ENCODE measurements at places on chromosomes 1 and 21.

GRCh38 chr1:248817065-248817464 is 8.7 kb downstream of the SH3BP5L start:
- no peak for DNase-seq

DNA sequence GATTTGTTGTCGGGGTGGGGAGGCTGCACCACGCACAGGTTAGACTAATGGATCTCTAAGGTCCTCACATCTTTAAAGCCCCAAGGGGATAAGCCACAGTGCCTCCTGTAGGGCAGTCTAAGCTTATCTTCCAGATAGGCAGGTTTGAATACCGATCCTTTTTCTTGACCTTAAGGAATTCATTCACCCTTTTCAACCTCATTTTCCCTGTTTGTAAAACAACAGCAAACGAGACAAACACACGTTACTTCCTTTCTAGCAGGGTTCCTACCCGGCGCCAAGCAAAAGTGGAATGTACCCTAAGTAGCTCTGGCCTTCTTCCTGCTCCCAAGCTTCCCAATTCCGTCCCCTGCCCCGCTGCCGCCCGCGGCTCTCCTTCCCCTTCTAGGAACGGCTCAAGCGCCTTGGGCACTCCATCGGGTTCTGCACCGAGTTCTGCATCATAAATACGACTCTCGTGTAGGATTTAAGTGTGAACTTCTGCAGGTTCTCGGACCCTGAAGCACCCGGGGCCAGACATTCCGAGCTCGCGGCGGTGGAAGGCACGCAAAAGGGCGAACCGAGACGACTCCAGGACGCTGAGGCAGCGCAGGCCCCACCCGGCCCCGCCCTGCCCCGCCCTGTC is 548 bp upstream of the CDC20 start:
- peak; percentile 58 for DNase-seq

DNA sequence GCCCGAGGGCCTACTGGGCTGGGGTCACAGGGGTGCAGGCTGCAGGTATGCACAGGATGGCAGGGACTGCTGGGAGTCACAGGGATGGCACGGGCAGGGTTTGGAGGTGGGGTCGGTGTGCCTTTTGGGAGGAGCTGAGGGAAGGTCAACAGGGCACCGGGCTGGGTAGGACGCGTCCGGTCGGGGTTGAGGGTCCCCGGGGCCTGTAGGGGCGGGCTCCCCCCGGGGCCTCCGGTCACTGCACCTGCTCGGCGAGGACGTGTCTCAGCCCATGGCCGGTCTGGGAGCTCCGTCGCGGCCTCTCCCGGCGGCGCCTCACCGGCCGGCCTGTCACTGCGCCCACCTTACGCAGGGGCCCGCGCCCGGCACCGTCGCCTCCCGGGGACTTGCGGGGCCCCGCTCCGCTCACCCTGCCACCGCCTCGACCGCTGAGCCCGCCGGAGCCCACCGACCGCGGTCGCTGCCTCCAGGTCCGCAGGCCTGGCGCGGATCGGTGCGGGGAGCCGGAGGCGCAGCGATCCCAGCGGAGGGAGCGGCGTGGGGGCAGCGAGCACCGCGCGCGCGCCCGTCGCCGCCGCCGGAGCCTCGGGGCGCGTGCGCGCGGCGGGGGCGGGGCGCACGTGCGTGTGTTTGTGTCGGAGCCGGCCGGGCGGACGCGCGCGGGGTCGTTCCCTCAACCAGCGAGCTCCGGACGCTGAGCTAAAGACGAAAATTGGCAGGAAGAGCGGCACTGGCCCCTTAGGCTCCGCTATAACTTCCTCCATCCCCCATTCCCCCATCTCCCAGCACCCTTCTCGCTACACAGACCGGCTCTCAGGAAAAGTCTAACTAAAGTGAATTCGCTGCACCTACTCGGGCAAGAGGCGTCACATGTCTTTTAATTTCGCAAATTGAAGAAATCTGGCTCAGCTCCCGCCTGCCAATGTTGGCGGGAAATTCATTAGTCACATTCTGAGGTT is at the start of gene AMIGO1:
AMIGO1 (minus strand) TSS at position 552 of the 959 bp plus-strand sequence. CDS start 815 bp downstream, outside the sequence.
- peak; percentile 35 for DNase-seq

DNA sequence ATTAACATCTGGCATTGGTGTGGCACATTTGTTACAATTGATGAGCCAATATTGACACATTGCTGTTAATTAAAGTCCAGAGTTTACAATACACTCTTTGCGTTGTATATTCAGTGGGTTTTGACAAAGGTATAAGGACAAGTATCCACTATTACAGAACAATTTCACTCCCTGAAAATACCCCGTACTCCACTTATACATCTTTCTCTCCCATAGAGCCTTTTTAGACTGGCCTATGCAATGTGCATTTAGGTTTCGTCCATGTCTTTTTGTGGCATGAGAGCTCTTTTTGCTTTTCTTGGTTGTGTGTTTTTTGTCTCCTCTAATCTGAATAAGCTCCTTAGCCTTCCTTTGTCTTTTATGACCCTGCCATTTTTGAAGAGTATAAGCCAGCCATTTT is 40.6 kb upstream of the TSNAX start:
- DNase-seq = no peak

DNA sequence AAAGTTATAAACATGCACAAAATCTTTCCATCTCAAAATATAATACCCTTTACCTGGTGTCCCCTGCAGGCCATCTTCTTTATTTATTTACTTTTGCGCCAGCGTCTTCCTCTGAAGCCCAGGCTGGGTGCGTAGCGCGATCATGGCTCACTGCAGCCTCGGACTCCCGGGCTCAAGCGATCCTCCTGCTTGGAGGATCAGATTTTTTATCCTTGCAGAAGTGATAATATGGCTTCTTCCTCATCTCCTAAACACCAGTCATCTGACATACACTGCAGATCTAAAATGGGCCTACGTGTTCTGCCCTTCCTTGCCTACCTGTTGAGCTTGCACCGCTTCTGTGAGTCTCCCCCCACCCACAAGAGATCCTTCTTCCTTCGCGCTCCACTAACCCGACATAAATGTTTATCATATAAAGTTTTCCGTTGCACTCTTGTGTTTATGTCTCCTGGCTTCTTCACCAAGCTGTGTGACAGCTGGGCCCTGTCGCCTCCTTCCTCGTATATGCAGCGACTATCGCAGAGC is 506 bp upstream of the SRP9 start:
- no peak for DNase-seq

GRCh38 chr1:8816264-8816663 is 1.2 kb downstream of the RERE start:
- DNase-seq = no peak

DNA sequence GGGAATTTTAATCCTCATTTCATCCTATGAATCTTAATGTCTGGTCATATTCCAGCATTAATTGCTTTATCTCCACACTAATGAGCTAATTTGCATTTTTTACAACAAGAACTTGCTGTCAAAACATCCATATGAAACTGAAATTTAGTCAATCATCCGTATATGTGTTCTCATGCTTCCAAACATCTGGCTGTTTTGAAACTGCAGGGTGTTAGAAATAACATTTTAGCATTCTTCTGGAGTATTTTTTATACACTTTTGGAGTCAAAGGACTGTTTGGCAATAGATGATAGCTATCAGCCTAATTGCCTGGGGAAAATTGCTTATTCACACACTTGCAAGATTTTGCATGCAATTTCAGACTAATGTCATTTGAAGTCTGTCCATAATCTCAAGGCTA is 1639.3 kb downstream of the KCNT2 start:
- DNase-seq = no peak

DNA sequence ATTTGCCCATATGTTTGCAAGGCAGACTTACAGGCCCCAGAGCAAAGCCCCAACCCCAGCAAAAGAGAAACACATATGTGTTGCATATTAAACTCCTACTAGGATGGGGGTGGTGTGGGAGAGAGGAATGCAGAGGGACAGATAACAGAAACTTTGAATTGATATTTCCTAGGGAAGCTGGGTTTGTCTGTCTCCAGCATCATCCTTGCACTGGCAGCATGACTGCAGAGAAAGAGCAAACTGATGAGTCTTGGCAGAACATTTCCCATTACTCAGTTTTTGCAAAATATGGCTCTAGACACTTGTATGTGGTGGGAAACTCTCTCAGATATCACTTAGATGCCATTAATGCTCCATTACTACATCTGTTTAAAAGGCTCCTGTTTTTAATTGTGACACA is 43.8 kb upstream of the MARK1 start:
- DNase-seq = no peak

- no peak for DNase-seq
Measured at GRCh38 chr1:58687516-58687915, 12.3 kb downstream of the MYSM1 start.

DNA sequence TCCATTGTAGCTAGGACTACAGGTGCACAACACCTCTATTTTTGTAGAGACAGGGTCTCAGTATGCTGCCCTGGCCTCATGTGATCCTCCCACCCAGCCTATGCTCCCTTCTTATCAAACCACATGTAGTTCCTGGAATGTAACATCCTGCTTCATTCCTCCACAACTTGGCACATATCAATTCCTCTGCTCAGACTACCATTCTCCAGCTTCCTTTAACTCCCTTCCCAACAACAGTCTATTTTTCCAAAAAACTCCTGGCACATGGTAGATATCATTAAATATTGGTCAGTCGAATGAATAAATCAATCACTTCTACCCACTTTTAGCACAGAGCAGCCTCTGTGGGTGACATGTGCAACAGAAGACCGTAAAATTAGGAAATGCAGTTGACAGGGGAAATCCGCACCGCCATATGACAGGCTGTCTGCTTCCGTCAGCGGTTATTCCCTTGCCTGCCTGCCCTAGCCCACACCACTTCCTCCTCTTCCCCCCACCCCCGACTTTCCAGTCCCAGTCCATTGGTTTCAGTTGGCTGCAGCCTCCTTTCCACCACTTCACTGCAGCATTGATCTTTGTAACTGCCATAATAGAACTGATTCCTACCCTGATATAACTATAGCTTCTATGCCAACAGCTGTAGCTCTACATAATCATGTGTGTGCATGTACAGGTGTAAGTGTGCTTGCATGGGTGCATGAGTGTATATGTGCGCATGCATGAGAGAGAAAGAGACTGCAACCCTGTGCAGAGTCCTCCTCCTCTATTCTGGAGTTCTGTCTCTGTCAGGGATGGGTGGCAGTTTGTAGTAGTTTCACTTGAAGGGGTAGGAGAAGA is 6.8 kb upstream of the AKR1A1 start:
- no peak for DNase-seq

- DNase-seq = no peak
Measured at GRCh38 chr1:93811326-93812065, 67.5 kb downstream of the DNTTIP2 start.

GRCh38 chr1:179206812-179207211 is 22.7 kb downstream of the ABL2 start:
- no peak for DNase-seq

- DNase-seq = no peak
Measured at GRCh38 chr1:33327587-33328325, 6.9 kb upstream of the A3GALT2 start.

DNA sequence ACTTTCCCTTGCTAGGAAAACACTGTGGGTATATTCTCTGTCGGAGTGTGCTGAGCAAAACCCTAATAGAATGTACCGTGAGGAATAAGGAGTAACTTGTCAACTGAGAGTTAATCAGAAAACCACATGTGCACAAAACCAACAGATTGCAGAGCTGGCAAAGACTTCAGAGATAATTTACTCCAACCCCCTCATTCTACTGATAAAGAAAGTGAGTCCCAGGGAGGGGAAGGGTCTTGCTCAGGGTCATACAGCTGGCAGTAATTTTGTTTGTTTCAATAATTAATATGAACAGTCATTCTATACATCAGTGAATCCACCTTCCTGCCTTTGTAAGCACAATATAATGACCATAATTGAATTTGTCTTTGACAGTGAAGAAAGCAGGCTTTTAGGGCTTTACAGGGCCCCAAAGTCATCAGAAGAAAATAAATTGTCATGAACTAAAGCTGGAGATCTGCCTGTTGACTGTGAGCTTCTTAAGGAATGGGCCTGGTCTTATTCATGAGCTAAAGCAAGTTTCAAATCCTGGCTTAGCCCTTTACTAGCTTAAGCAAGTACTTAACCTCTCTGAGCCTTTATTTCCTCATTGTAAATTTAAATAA is 67.2 kb upstream of the HOOK1 start:
- no peak for DNase-seq

DNA sequence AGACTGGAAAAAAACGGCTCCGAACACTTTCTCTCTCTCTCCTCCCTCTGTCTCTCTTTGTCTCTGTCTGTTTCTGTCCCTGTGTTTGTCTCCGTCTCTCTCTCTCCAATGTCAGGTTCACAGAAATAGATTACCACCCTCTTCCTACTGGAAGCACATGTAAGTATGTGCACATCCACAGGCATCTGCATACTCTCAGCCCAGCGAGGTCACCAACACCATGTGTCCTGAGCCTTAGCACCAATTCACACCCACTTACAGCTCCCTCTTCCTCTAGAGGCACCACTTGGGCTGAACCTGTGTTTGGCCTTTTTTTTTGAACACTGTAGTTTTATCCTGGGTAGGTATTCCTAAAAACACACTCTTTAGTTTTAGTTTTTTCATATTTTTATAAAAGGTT is 130.5 kb downstream of the ETS2 start:
- DNase-seq = no peak

- peak; percentile 21 for DNase-seq
Measured at GRCh38 chr1:24236789-24237371, 49.8 kb upstream of the IFNLR1 start.

GRCh38 chr1:177383715-177384114 is 213.0 kb downstream of the BRINP2 start:
- DNase-seq = no peak

- DNase-seq = peak; percentile 73
Measured at GRCh38 chr1:151907363-151908139, 1.8 kb downstream of the THEM4 start.

DNA sequence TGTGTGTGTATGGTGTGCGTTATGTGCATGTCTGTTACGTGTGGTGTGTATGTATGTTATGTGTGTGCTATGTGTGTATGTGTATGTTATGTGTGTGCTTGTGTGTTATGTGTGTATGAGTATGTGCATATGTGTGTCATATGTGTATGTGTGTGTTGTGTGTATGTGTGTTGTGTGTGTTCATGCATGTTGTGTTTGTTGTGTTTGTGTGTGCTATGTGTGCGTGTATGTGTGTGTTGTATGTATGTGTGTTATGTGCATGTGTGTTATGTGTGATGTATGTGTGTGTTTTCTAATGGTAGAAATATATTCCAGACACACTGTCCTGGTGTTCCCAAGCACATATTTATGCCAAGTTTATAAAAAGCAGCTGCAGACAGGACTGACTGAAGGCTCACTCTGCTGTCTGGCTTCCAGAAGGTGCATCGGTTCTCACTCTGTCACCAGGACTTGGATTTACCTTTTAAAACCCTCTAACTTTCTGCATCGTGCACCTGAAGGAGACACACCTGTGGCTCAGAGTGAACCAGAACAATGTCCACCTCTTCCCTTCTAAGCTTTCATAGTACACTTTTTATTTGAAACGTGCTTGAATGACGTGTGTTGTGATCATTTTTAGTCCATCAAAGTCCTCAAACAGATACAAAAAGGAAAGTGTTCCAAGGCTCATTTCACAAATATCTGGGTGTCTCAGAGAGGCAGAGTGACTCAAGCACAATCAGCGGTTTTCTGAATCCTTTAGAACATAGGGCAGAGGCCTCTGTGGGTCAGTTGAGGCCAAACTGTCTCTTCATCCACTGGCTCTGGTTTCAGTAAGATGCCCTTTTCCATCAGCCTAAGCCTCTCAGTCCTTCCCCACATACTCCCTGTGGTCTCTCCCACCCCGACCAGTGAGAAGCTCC is 49.9 kb downstream of the TOMM20 start:
- peak; percentile 27 for DNase-seq

- no peak for DNase-seq
Measured at GRCh38 chr1:100325415-100326324, 26.6 kb upstream of the CDC14A start.

- DNase-seq = no peak
Measured at GRCh38 chr1:186050360-186050759, 316.2 kb downstream of the HMCN1 start.

Measured in A549 (cell line).